ENCODE measurements at places on chromosomes 2 and 18. TPM values are rescaled to one million over a fixed set of nuclear protein-coding genes. Genes with fewer than 3 reads are reported as not detected.

The SPTBN1 gene
- total RNA-seq: 659 TPM

The ENOSF1 gene
- total RNA-seq: 22.2 TPM

GRCh38 chr2:41717839-41718238 is 330.0 kb upstream of the PKDCC start:
- no peak for DNase-seq

DNA sequence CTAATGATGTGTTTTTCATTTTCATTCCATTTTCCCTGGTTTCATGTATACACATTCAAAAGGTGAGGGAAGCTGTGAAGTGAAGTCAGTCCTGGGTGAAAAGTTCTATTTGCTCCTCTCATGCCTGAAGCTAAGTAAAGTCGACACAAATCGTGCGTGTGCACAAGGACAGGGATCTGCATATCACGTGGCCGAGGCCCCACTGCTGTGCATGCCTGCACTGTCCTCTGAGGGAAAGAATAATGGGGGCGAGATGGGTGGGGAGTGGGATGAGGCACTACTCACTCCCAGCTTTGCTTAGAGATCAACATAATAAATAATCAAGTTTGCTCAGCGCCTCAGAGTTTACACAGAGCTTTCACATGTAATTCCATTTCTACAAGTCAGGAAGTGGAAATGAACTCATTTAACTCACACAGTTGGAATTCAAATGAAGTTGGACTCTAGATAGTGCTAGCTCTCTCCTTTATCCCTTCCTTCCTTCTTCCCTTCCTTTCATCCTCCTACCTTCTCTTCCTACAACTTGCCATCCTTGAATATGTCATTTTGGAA is 5.1 kb upstream of the PTPRM start:
- no peak for DNase-seq

DNA sequence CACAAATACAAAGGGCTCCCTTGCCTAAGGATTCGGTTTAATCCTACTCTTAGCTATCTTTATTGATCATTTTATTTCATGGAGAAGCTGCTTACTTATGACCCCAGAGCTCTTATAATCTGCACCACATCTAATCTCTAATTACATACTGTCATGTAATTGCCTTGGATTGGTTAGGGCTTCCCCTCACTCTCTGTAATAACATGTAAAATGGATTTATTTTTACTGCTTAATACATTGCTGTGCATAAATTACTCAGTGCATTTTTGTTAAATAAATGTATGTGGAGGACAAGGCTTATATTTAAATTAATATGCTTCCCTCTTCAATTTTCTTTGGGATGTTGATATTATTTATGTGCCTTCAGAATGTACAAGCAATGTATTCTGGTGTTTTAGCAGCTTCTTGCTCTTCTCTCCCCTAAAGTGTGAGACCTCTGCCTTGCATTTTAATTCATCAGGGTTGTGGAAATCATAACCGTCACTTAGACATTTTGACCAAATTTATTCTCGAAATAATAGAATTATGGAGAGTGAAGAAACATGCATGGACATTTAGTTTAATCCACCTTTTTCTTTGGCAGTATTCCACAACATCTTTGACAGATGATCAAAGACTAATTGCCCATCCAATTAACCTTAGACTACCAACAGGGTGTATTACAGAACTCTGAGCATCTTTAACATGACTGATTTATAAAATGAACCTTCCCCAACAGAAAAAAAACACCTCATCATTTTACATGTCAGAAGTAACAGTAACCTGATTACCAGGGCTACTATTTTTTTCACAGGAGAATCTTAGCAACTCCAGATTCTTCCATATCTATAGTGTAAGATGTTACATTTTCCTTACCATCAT is 692.6 kb downstream of the LRRTM4 start:
- DNase-seq: no peak

DNA sequence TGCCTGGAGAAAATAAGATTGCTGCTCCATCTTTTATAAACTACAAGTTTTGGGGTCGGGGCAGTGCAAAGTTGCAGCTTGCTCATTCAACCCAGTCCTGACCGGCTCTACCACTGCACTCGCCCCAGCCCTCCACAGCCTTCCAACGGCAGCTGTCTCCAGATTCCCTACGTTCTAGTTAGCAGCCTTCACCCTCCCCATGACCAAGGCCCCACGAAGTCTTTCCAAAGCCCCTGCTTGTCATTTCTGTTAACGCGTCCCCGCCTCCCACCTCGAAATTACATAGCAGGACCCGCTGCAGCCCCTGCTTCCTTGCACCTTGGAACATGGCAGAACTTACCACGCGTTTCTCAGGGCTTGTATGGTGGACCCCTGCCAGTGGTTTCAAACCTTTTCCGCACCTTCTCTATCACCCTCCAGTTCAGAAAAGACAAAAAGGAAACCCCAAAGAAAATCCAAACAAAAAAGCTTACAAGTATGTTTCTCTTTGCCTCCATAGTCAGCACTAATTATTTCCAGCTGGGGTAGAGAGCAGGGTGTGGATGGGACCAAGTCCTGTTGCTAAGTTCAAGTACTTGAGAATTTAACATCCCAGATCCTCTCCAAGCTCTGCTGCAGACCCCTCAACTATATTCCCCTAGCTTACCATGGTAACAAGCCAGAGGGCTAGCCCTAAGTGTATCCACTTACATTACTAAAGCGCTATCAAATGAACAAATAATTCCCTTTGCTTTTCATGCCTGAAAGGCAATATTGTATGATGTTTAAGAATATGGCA is 161.5 kb downstream of the TGIF1 start:
- no peak for DNase-seq
